ENCODE measurements at places on chromosomes 11 and 22. TPM values are rescaled to one million over a fixed set of nuclear protein-coding genes. Genes with fewer than 3 reads are reported as not detected.

Gene CAVIN3
- 33.9 TPM for total RNA-seq

DNA sequence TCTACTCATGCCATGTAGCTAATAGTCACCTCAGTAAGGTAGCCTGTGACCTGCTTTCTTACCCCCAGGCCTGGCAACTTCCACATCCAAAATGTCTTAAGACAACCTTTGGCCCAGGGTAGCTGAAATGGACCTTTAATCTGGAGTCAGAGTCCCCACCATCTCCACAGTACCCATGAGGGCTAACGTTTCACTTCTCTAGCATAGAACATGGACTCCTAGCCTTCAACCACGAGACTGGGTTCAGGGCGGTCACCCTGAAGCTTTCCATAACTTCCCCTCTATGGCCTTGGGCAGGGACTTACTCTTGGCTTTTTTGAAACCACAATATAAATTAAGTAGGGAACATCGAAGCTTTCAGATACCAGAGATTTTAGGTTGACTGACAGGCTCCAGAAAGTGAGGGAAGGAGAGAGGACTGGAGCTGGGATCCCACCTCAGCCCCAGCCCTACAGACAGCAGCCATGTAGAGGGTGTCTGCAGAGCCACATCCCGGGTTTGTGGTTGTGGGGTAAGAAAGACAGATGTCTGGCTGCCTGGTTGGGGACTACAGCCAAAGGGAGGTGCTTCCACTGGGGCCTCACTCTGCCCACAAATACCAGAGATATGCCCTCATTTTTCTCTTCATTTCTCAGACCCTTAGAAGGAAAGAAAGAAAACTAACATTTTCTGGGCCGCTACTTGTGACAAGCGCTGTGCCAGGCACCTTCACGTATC lies 2.6 kb downstream of the TBC1D10A start:
- peak; percentile 36 for DNase-seq

- DNase-seq: no peak
Observed at GRCh38 chr11:77475206-77475605, 1.3 kb upstream of the PAK1 start.

DNA sequence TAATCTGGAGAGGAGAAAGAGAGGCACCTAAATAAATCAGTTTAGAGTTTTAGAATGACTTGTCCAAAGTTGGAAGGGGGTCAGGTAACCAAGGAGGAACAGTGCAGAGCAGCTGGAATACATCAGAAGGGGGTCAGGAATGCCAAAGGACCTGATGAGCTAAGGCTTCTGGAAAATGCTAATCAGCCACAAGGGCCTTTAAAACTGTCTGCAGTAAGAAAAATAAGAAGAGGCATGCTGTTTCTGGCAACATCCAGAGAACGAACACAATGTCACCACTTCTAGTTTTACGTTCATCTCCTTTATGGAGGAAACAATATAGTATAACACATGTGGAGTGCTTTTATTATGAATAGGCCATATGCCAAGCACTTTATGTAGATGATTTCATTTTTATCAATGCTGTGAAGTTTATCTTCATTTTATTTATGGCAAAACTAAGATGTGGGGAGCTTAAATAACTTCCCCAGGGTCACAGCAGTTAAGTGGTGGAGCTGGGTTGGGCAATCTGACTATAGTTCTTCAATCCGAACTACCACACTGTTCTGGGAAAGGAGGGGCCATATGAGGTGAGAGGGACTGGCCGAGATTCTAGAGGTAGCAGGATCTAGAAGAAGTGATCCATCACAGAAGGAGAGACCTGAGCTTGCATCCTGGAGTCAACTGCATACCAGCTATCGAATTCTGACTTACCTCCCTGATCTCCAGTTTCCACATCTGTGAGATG lies 22.6 kb downstream of the ACO2 start:
- DNase-seq: no peak

- no peak for DNase-seq
Observed at GRCh38 chr11:30619767-30620166, 33.6 kb upstream of the MPPED2 start.

Gene MRGPRE
- 0.16 TPM for total RNA-seq

Gene FOLR2
- total RNA-seq: 27.1 TPM

GRCh38 chr11:69295995-69296889 lies 2.3 kb downstream of the MYEOV start:
- peak; percentile 76 for DNase-seq

DNA sequence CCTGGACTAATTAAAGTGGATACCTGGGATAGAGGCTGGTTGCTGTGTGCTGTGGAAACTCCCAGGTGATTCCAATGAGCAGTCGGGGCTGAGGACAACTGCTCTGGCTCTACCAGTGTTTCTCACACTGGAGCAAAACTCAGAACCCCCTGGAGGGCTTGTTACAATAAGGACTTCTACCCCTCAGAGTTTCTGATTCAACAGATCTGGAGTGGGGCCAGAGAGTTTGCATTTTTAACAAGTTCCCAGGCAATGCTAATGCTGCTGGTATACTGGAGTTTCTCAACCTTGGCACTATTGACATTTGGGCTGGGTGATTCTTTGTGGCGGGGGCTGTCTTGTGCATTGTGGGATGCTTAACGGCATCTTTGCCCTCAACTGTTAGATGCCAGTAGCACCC lies 353.7 kb downstream of the MIAT start:
- DNase-seq: no peak

DNA sequence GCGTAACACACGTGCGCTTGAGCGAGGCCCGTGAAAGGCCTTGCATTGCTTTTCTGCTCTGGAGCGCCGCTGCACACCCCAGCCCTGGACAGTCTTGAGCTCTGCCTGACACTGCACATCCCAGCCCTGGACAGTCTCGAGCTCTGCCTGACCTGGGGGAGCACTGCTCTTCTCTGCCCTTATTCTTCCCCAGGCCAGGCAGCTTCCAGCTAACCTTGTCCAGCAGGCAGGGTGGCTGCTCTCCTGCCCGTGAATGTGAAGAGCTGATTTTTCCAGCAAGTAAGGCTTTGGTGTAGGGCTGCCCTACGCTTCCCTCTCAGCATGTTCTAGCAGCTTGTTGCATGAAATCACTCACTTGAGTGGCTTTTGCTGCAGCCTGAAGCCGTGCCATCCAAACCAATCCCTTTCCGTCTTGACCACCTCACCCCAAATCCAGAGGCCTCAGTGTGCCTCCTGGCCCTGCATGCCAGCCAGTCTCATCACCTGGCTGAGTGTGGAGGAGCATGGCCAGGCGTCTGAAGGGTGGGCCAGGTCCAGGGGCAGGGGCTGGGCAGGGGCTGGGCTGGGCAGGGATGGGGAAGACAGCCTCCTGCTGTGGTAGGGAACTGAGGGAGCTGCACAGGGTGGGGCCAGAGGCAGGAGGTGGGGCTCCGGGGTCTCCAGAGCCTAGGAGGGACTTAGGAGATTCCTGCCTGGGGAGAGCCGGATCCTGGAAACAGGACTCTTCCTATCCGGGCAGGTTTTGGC lies 89.5 kb upstream of the B3GAT1 start:
- DNase-seq: no peak

Gene P2RY2
- total RNA-seq: 22.5 TPM

DNA sequence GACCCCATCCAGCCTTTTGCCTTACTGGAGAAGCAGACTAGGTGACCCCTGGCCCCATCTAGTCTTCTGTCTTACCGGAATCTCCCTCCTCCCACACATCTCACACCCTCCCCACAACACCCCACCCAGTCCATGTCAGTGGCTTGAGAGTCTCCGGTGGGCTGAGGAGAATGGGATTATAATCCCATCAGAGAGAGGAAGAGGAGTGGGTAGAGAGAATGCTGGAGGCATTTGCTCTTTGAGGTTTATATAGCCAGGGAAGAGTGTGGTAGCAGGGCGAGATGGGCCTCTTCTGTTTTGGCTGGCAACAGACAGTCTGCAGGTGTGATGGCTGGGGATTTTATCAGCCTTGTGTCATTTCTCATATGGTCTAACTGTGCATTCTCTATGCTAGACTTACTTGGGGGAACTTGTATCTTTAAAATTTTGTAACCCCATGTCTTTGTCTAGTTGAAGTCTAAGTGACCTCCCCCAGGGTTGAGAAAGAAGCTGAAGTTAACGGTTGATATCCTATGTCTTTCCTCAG lies 50.3 kb downstream of the GRAMD1B start:
- no peak for DNase-seq

Gene PTH
- not detected for total RNA-seq

DNA sequence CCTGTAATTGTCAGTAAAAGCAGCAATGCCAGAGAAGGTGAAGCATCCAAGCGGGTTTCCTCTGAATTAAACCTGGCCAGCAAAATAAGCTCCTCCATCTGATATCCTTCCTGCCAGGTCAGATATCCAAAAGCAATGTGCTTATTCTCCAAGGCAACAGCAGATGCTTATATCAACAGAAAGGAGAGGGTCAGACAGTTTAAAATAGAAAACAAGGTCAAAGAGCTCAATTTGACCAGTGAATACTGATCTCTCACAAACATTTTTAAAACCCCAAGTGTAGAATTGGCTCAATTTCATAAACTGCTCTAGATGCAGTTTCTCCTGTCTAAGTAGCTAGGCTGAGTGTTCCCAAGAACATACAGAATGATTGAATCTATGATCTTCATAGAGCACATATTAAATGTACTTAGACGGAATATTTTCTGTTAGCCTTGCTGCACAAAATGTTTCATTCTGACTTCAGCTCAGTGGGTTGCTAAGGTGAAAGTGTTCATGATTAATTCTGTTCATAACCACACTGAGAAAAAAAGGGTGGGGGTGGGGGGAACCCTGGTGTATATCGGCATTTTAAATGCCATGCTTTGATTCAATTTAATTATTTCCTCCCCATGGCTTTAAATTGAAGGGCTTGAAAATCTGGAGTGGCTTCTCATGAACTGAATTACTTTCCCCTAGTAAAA lies 174.2 kb upstream of the ARHGAP20 start:
- no peak for DNase-seq

DNA sequence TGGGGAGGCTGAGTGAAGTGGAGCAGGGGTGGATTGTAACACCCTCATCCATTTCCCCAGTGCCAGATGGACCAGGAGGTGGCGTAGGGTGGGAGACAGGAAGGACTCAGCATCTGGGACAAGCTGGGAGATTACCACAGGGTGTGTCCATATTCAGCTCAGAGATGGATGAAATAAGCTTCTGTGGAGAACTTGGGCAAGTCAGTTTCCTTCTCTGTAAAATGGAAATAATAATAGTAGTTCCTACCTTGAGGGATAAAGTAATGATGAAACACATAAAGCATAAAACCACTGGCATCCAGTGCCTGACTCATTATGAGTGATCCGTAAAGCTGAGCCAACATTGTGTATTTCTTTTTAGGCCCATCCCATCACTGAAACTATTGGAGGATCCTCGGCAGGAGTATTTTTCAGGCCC lies 607 bp upstream of the ROBO4 start:
- DNase-seq: no peak

Gene PHLDA2
- total RNA-seq: 1.1 TPM

Gene STK33
- 25.9 TPM for total RNA-seq

DNA sequence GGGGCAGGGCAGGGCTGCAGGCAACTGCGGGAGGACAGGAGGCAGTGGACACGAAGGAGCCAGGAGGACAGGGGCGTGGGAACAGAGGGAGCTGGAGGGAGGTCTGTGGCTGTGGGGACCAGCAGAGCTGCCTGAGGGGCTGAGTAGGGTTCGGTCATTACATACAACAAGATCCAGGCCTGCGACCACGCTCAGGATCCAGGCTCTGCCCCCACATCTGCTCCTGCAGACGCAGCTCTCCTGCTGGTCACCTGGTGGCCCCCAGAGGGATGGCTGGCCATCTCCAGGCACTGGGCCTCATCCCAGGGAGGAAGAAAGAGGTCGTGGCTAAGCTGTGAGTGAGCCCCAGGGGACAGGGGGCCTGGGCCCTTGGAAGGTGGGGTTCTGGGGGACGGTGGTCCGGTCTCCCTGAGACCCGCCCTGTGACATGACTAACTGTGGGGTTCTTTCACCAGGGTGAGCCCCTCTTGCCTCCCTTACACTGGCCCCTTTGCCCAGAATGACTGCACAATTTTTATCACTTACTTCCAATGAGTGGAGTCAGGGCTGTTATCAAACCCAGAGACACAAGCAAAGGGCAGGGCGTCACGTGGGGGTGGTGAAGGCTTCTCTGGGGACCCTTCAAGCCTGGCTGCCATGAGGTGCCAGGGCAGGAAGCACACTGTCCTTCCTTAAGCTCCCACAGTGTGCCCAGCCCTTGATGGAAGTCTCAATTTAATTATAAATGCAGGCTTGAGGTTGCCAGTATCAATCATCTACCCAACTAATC lies 6.7 kb upstream of the APOBEC3A start:
- no peak for DNase-seq

DNA sequence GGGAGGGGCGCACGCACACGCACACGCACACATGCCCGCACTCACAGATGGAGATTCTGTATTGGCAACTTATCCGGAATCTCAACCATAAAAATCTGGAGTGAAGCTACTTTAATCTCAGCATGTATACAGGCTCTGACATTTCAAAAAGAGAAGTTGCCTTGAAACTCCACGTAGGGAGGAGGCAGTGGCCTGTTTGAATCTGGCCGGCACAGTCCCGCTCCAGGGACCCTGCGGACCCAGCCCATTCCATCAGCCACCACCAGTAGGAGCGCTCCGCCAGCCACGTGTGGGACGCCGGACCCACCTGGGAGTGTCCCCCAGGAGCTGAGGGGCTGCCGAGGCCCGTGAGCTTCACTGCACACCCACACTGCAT lies 1.9 kb upstream of the SYT8 start:
- DNase-seq: peak; percentile 35

DNA sequence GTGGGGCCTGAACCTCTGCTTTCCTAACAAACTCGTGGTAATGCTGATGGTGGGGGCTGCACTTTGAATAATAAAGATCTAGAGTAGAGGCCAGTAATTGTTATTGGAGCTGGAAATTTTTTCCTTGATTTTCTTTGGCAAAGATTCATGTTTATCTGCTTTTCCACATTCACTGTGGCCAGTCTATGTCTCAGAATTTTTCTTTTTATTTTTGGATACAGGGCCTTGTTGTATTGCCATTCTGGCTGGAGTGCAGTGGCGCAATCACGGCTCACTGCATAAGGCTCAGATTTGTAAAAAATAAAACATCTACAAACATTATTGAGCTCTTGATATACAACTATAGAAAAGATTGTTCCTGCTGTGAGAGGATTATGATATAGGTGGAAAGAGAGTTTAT lies 1.6 kb downstream of the TMEM135 start:
- peak; percentile 50 for DNase-seq

DNA sequence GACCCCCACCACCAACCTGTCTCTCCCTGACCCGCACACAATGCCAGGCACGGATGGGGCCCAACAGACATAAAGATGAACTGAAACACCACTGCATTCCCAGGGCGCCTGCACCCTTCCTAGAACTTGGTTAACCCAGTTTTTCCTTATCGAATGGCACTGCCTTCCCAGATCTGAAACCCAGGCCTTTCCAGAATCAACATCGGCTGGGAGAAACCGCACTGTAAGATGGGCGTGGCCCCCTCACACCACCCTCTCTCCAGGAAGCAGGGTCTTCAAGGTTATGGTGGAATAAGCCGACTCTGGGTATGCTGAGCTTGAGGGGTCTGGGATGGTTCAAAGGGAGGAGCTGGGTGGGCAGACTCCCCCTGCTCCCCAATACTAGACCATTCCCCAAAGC lies 23.1 kb downstream of the LRFN4 start:
- DNase-seq: no peak

DNA sequence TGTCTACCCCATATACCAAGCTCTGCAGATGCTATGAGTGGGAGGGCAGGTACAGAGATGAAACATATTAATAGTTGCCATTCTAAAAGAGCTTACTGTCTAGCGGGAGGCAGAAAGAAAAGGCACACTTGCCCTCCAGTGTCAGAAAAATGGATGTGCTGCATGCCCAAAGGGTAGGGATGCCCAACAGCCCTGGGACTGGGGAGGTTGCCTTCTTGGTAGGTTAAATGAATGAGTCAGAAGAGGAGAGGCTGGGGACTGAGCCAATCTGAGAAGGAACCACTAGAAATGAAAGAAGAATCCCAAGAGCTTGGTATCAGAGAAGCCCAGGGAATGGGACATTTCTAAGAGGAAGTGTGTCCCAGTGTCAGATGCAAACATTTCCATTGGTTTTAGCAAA lies 1.2 kb downstream of the BIRC3 start:
- no peak for DNase-seq
